ENCODE measurements at places on chromosomes 11 and 22.

DNA sequence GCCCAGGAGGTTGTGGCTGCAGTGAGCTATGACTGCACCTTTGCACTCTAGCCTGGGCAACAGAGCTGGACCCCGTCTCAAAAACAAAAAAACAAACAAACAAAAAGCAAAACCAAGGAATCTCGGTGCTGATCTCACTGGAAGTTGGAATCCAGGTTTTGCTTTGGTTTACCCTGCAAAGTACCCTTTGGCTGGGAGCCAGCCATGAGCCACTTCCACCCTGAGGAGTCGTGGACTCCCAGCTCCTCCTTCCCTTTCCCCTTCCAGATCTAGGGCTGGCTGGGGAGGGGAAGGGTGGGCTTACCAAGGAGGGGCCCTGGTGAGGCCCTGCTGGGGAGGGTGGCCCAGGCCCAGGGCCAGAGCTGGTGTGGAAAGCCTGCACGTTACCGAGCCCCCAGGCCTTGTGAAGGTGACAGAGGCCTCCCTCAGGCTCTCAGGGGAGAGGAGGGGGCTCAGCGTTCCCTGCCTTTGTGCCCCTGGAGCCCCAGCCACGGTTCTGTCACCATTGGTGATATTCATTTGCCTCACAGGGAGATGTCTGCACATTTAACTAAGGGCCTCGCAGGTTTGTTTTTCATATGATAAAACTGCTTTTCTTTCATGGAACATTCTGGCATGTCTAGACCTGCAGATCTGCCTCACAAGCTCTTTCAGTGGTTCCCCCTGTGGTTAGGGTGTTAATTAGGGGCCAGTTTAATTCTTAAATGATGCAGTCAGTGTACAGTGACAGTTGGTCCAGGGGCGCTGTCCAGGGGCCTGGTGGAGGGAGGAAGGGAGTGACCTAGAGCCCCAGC, 29.0 kb downstream of the FBLN1 start:
- no peak for DNase-seq

GRCh38 chr11:27573024-27573423, 66.5 kb upstream of the LIN7C start:
- DNase-seq = no peak

DNA sequence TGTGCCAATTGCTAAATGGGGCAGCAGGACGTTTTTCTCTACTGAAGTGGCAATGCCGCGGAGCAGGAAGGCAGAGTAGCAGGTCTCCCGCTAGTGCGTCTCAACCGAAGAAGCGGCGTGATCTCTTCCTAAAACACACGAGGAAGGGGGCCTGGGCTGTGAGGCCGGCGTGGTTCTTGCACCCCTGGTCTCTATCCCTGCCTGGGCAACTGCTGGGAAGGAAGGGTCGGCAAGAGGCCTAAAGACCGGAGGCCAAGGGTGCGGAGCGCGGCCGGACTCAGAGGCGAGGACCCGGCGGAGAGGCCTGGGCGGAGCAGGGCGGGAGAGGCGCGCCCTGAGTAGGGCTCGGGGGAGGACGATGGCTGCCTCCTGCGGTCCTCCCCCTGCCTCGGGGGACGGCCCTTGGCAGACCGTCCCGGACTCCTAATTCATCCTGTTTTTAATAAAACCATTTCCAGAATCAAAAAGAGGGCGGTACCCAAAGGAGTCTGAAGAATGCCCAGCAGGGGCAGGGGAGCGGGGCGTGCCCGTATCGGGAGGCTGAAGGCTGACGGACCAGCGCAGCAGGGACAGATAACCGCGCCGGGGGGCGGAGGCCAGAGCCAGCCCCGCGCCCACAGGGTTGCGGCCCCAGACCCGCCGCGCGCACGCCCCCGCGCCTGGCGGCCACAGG, 572 bp upstream of the APLP2 start:
- peak; percentile 83 for DNase-seq

DNA sequence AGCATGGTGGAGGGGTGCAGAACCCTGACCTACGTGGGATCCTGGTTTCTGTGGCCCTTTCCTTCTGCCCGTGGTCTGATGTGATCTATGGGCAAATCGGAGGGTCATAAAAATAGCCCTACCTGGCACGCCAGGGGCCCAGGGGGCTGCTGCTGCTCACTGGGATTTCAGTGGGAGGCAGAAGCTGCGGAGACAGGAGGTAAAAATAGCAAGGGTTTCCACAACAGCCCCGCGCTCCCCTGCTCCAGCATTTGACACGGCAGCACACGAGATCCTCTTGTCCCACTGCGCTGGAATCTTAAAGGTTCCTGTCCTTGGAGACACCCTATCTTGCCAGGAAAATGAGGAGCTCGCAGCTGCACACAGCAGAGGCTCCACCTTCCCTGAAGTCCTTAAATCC, 321.2 kb downstream of the CTTN start:
- no peak for DNase-seq

DNA sequence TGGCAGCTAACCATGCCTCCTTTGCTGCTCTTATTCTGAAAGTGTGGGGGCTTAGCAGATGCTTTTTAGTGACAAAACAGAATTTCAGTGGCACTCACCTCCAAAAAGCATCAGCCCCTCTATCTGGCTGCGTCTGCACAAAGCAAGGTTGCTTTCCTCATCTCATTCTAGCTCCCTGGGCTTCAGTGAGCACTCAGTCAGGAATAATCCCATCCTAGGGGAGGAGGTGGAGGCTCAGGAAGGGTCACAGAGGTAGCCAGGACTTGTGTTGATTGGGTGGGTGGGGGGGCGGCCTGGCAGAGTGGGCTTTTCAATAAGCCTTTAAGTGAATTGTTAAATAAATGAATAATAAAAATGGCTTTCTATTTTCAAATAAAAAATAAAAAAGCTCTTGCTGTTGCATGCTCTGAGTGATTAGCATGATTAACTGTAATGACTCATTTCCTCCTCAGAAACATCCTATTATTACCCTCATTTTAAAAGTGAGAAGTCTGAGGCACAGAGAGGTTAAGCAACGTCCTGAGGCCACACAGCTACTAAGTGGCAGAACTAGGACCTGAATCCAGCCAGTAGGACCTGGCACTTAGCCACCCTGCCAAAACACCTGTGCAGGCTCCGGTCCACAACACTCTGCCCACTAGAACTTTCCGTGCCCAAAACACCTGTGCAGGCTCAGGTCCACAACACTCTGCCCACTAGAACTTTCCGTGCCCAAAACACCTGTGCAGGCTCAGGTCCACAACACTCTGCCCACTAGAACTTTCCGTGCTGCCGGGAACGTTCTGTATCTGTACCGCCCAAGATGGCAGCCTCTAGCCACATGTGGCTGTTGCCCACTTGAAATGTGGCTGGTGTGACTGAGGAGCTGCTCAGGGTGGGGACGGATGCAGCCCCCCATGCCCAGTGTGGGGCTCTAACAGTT, 5.5 kb downstream of the B3GAT1 start:
- no peak for DNase-seq

GRCh38 chr22:30235687-30236170, 10.8 kb downstream of the LIF start:
- DNase-seq = no peak

DNA sequence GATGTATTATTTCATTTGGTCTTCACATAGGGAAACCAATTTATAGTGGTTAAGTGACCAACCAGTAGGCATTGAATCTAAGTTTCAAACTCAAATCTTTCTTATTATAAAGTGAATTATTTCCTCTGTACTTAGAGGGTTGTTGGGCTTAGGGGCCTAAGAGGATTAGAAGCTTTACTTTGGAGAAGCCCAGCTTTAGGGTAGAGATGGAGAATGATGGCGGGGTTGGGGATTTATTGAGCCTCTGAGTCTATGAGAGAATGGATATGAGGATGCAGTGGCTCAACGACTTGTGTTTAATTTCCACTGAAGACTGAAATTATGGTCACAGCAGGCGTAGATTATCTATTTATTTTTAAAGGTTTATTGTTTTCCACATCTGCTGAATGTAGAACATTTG, 55.5 kb downstream of the CHRDL2 start:
- no peak for DNase-seq

DNA sequence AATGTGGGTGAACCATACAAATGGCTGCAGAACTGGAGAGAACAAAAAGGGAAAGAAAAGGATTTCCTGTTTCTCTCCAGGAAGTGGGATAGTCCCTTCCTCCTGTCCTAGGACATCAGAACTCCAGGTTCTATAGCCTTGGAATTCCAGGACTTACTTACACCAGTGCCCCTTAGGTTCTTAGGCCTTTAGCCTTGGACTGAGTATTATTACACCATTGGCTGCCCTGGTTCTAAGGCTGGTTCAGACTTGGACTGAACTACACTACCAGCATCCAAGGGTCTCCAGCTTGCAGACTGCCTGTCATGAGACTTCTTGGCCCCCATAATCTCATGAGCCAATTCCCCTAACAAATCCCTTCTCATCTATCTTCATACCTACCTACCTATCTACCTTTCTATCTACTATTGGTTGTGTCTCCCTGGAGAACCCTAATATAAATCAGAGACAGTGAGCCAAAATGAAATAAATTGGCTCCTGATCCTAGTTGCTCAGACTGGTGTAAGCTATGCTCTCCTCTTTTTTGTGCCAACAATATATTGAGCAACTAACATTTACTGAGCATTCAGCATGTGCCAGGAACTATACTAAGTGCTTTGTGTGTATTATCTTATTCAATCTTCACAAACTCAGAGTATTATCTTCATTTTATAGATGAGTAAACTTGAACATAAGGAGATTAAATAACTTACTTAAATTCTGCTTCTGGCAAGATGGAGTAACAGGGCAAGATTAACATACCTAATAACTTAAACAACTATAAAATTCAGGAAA, 303.7 kb downstream of the TTC28 start:
- no peak for DNase-seq
